Left cardiac atrium (tissue), 4 donors: ENCODE measurements at places on chromosomes 12 and 14. TPM values are rescaled to one million over a fixed set of nuclear protein-coding genes. Genes with fewer than 3 reads are reported as not detected.

DNA sequence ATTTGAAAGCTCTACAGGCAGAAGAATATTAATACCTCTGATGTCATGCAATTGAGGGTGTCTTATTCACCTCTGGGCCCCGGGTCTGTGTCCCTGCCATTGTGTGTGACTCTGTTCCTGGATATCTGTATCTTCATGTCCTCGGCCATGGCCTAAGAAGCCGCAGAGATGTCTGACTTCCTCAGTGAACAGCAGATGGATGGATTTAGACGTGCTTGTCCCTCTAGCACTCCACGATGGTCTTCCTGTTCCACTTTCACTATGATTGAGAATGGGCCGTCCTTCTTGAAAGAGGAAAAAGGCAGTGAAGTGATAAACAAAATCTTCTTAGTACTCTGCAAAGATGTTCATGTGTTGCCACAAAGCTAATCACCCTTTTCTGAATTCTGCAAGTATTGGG lies 217.4 kb downstream of the SLC41A2 start:
- no peak for DNase-seq

GRCh38 chr12:11652351-11653040 lies 3.0 kb downstream of the ETV6 start:
- peak; percentile 29 for DNase-seq

DNA sequence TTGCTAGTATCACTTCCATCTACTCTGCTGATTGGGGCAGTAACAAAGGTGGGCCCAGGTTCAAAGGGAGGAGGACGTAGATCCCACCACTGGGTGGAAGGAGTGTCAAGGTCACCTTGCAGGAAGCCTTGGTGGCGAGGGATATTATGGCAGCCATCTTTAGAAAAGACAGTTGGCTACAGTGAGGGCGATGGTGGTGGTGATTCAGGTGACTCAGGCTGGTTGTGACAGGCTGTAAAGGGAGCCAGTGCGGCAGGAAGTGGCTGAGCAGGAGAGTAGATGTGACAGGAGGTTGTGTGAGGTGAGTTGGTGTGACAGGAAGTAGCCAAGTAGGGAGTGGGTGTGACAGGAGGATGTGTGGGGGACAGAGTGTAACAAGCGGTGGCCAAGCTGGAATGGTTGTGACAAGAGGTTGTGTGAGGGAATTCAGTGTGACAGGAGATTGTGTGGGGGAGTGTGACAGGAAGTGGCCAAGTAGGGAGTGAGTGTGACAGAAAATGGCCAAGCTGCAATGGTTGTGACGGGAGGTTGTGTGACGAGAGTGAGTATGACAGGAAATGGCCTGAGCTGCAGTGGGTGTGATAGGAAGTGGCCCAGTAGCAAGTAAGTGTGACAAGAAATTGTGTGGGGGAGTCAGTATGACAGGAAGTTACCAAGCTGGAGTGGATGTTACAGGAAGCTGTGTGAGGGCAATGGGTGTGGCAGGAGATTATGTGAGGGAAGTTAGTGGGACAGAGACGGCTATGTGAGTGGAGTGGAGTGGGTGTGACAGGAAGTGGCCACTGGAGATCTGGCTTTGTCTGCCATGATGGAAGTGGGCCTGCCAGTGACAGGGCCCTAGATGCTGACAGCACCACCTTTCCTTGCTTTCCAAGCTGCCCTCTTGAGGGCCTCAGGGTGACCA lies 136.5 kb upstream of the MYL2 start:
- DNase-seq, result no peak

- no peak for DNase-seq
Measured at GRCh38 chr14:91374287-91374878, 43.2 kb downstream of the CCDC88C start.

DNA sequence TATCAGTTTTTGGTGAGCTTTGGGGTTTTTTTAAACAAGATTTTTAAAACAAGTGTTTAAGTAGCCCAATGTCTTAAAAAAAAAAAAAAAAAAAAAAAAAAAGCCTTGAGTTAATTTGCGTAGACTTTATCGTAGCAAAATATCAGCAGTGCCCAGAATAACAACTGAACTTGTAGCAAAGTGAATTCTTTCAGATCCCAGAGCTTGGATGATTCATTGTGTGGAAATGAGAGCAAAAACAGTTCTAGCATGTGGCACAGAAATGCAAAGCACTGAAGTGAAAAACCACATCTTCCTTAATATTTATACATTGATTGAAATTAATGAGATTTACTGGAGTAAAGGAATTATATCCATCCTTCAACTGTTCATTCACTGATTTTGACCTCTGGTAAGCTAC lies 258.1 kb downstream of the EGLN3 start:
- DNase-seq, result no peak

GRCh38 chr12:5593086-5593485 lies 161.2 kb downstream of the NTF3 start:
- DNase-seq, result no peak

DNA sequence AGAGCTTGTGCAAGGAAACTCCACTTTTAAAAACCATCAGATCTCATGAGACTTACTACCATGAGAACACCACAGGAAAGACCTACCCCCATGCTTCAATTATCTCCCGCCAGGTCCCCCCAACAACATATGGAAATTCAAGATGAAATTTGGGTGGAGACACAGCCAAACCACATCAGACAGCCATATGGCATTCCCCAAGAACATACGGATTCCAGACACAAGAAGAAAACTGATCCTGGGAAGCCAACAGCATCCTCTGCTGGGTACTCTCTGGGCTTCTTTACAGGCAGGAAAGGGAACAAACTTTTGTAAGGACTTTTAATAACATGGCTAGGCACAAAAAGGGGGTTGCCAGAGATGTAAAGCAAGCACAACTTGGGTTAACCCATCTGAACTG lies 127.2 kb downstream of the TMEM132C start:
- DNase-seq, result no peak

DNA sequence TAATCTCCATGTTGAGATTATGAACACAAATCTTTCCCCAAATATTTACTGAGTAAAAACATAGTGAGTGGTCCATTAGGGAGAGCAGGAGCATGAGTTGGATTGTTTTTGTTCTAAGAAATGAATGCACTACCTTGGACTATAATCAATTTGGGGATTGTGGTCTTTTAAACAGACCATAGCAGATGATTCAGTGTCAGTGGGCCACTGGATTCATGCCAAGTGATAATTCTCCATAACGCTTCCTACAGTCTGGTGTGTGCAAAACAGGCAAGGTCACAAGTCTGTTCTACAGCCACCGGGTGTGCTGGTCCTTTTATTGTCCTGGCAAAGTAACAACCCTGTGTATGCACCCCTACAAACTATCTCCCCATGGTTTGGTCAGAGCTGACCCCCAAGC lies 266.3 kb downstream of the APAF1 start:
- DNase-seq, result no peak

The DEPDC4 gene
- total RNA-seq, result 0.55 TPM
